Neural progenitor cell (in vitro differentiated cells): ENCODE measurements at places on chromosomes 6 and 20. TPM values are rescaled to one million over a fixed set of nuclear protein-coding genes. Genes with fewer than 3 reads are reported as not detected.

CD83 gene
- 0.80 and 1.5 TPM in 2 replicates for total RNA-seq

SAYSD1 gene
- total RNA-seq = 8.2 and 10.8 TPM in 2 replicates

CGAS gene
- total RNA-seq = 0.62 and 0.90 TPM in 2 replicates

OR2H2 gene
- total RNA-seq = not detected in 2 replicates

FAM83C gene
- not detected in 2 replicates for total RNA-seq

EXOC2 gene
- 37.3 and 46.5 TPM in 2 replicates for total RNA-seq

SNPH gene
- 0.43 and 0.90 TPM in 2 replicates for total RNA-seq

USP49 gene
- 25.0 and 30.7 TPM in 2 replicates for total RNA-seq

CST3 gene
- total RNA-seq = 20.8 and 58.0 TPM in 2 replicates

HTR1E gene
- total RNA-seq = not detected in 2 replicates

TMEM170B gene
- 13.6 and 19.7 TPM in 2 replicates for total RNA-seq

ADGRF1 gene
- total RNA-seq = not detected in 2 replicates

DLK2 gene
- total RNA-seq = 1.1 TPM in 1 of 2 replicates, not detected in the other

TRIM40 gene
- total RNA-seq = not detected in 2 replicates

TMC2 gene
- not detected in 2 replicates for total RNA-seq

TEAD3 gene
- 9.7 and 23.5 TPM in 2 replicates for total RNA-seq

DEFB124 gene
- not detected in 2 replicates for total RNA-seq

OLIG3 gene
- not detected in 2 replicates for total RNA-seq

CTCFL gene
- total RNA-seq = 0.34 TPM in 1 of 2 replicates, not detected in the other

KHDC1 gene
- 7.0 and 13.2 TPM in 2 replicates for total RNA-seq
